Effector CD4-positive, alpha-beta T cell (primary cell): ENCODE measurements at places on chromosomes 16 and 17.

DNA sequence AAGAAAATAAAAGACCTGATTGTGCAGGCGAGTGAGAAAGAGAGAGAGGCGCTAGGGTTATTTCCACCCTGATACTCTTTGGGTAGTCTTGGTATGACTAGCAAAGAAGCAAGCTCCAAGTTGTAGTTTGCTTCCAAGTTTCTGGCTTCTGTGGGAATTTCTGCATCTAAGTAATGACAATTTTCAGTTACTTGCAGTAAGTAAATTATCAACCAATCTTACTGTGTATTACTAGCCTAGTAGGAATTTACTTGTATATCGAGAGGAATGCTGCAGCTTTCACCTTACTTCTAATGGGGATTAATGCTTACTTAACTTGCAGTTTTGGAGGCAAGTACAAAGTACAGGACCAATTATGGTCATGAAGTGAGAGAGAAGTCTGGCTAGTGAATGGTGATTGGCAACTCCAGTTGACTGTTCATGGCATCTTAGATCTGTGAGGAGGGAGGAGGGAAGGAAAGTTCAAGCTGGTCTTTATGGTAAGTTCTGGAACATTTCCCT is 31.9 kb downstream of the TENT4B start:
- DNase-seq: no peak

DNA sequence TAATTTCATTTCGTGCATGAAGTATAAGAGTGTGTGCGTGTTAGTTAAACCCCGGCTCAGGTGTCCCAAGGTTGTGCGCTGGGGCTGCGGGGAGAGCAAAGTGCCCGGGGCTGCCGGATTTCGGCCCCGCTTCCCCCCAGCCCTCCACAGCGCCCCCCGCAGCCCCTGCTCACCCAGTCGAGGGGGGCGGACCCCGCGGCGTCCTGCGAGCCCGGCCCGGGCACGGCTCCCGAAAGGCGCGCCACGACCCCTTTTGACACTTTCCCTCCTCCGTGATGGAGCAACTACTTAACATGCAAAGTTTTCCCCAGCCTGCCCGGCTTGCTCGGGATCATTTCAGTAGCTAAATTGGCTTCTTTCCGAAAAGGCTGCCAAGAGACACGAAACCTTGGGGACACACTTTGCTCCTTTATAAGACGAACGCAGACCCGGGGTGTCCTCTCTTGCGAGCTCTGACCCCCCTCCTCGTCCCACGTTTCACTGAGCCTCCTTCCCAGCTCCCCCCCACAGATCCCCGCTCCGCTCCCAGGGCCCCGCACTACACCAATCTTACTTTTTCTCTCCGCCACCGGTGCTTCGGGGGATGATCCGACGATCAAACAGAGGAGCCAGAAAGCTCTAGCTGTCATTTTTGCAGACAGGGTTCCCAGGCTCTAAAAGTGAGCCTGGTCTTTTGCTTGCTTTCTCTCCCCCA is 552 bp downstream of the C17orf58 start:
- no peak for DNase-seq

DNA sequence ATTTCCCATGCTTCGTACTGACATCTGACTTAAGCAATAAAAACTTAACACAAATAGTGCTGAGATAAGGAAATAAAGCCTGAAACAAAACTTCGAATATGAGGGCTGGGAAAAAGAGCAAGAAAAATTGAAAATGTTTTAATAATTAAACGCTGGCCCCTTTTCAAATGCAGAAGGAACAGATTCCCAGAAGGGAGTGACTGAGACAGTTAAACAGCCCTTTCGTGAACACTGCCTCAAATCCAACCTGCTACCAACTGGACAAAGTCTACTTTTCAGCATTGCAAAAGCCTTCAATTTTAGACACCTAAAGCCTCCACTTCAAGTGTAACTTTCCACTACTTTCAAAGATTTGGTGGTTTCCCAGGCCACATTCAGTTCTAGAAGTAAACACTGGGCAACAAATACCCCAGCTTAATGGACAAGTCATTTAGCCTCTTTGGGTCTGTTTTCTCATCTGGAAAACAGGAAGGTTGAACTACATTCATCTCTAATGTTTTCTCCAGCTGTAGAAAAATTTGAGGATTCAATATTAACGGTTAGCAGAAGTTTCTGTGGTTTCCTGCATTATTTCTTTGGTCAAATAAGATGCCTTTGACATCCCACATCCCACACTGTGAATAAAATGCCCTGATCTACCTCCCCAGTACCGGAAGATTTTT is 11.8 kb downstream of the RFFL start:
- DNase-seq: no peak

GRCh38 chr16:55471448-55472097 is 7.4 kb upstream of the MMP2 start:
- no peak for DNase-seq

- no peak for DNase-seq
Measured at GRCh38 chr16:51151435-51151960, 428 bp upstream of the SALL1 start.

DNA sequence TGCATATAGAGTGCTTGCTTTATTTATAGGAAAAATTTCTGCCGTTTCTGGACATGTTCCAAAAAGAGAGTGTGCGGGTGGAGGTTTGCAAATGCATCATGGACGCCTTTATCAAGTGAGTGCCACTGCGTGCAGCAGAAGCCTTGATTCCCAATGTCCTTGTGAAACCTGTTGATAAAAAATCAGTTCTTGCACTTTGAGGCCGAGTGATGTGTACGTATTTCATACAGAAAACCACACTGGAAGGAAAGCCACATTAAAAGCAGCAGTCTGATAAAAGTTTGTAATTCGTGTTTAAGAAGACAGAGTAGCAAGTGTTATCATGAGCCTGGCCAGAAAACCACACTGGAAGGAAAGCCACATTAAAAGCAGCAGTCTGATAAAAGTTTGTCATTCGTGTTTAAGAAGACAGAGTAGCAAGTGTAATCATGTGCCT is 78.0 kb downstream of the KNOP1 start:
- DNase-seq: no peak
